ENCODE measurements at places on chromosomes 2 and 18.

DNA sequence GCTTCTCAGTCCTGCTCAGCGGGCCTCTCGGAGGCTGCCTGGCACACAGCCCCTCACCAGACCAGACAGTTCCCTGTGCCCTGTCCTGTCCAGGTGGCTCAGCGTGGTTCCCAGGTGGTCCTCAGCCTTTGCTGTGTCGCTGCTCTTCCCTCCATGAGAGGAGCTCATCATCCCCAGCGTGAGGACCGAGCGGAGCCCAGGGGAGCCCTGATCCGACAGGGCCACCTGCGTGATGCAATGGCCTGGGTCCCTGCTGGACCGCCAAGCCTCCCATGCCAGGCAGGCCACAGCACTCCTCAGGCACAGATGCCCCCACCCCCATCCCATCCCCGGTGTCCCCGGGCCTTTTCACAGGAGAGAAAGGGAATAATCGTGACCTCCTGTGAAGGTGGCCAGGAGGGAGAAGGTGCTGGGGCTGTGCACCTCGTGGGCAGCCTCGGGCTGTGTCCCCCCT, 4.3 kb downstream of the GPC1 start:
- DNase-seq, result no peak

DNA sequence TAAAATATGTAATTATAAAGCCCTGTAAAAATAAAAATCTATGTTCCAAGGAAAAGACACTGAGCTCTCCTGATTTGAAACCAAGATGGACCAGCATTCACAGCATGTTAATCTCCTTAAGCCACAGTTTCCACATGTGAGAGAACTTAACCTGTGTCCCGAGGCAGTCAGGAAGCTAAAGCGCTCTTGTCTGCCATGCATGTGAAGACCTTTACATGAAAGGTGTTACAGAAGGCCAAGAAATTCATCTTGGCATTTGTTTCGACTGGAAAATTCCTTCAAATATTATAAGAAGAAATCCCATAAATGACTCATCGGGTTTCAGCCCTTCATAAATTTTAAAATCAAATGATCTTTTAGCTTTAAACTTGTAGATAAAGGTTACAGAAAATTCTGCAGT, 328.6 kb downstream of the CDH2 start:
- DNase-seq, result no peak

DNA sequence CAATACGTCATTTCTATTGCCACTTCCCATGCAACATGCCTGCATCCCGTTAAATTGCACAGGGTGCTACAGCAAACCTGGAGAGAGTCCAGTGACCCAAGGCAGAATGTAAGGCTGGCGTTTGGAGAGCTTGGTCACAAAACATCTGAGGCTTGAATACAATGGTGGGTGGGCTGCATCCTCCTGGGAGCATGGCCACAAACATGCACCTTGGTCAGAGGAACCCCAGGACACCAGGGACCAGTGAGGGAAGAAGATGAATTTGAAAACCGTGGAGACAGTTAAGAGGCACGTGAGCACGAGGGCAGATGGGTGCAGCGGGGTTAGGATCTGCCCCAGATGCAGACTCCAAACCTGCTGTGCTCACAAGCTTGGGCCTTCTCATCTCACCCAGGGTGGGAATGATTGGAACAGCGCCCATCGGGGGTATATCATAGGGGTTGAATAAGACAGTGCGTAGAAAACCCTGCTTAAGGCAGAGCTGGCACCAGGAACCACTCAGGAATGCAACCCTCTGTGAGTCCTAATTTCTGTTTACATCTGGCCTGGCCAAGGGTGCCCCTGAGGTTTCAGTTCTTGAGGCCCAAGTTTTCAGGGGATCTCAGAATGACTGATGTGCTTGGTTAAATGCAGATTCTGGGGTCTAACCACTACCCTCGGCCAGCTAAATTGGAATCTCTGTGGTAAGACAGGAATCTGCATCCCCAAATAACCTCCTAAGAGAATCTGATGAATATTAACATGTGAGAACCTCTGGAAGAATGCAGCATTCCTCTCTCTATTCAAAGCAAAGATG, 97.2 kb downstream of the ARL4C start:
- DNase-seq, result no peak

- no peak for DNase-seq
Measured at GRCh38 chr2:28135799-28136198, 245.3 kb downstream of the BABAM2 start.

DNA sequence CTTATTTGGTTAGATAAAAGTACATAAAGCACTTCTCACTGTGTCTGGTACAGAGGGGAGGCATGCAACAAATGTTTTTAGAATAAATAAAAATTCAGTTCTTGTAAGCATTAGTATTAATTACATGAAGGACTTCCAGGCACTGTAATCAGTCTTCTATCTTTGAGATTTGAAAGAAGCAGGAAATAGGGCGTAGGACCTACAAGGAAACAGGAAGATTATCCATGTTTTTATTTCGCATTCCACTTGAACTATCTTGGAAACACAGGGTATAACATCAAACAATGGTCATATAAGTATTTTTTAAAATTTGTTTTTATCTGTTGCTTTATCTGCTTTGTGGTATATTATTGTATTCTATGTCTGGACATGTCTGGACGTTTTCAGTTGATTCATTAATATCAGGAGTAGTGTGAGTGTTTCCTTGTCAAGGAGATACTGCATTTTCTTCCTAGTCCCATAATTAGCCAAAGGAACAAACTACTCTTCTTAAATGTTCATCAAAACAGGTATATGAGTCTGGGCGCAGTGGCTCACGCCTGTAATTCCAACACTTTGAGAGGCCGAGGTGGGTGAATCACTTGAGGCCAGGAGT, 32.5 kb downstream of the BMPR2 start:
- DNase-seq, result no peak

- no peak for DNase-seq
Measured at GRCh38 chr2:43059183-43059897, 167.1 kb downstream of the ZFP36L2 start.

- no peak for DNase-seq
Measured at GRCh38 chr2:166331468-166331867, 44.3 kb downstream of the SCN9A start.
